Activated naive CD4-positive, alpha-beta T cell (primary cell): ENCODE measurements at places on chromosomes 7 and 10.

GRCh38 chr10:34918776-34919315 lies 103.8 kb upstream of the PARD3 start:
- no peak for DNase-seq

- DNase-seq = no peak
Measured at GRCh38 chr10:35916791-35917190, 274.7 kb upstream of the FZD8 start.

GRCh38 chr10:59374916-59375315 lies 12.6 kb upstream of the FAM13C start:
- DNase-seq = no peak

DNA sequence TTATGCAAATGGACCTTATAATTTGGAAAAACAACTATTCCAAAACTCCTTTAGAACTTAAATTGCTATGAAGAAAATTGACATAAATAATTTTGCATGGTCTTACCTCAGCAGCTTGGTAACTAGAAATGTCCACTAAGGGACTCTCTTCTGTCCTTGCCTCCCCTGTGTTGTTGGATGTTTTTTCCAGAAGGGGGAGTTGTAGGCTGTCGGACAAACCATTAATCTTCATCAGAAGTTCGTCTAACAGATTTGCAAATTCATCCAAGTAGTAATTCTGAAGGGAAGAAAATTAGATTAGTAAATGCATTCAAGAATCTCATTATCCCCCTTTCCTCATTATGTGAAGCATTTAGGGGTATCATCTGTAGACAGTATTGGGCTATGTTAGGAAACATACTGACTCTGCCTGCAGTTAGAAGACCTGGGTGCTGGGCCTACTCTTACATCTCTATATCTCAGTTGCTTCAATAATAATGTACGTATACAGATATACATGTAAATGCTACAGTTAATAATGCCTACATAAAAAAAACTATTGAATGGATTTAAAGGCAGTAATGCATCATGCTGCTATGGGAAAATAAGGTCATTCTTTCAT lies 155.6 kb downstream of the PKD1L1 start:
- DNase-seq = no peak

DNA sequence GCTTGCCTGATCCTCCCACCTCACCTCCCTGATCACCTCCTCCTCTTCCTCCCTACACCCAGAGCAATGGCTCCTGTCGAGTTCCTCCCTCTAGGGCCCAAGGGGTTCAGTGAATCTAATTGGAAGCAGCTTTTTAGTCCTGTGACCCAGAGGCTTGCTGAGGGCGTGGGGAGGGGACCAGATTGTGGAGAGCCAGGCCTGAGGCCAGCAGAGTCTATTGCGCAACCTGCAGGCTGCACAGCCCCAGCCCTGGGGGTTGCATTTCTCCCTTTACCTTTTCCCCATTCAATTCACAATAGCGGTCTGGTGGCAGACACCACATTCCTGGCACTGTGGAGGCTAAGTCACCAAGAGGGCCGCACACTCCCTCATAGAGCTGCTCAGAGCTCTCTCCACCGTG lies 32.5 kb downstream of the GHRHR start:
- DNase-seq = no peak

GRCh38 chr7:36865019-36865418 lies 140.7 kb upstream of the AOAH start:
- DNase-seq = no peak

GRCh38 chr10:132045324-132045723 lies 20.4 kb upstream of the JAKMIP3 start:
- DNase-seq = no peak

DNA sequence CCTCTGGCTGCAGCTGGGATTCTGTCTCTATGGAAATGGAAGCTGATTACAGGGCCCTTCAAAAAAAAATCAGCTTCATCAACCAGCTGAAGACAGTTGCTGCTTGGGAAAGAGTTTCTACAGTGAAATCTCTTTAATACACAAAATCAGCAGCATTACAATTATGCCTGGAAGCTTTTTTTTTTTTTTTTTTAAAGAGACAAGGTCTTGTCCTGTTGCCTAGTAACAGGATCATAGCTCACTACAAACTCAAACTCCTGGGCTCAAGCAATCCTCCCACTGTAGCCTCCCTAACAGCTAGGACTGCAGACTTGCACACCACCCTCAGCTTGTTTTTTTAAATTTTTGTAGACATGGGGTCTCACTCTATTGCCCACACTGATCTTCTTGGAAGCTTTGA lies 94.5 kb downstream of the OR13A1 start:
- DNase-seq = no peak

DNA sequence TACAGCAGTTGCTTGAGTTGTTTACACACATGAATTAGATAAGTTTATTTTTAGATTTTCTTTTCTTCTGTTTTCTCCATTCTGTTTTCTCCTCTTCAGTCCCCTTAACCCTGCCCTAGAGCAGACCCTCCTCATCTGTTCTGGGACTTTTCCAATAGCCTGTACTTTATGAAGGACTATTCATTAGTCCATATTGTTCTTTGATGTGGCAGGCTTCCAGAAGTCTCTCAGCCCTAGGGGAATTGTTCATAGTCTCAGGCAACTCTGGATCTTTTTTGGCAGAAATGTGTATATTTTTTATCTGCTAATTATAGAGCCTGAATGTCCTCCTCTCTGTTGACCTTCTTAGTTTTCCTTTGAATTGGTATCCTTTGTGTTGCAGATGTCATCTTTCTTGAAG lies 25.4 kb downstream of the KAT6B start:
- no peak for DNase-seq

DNA sequence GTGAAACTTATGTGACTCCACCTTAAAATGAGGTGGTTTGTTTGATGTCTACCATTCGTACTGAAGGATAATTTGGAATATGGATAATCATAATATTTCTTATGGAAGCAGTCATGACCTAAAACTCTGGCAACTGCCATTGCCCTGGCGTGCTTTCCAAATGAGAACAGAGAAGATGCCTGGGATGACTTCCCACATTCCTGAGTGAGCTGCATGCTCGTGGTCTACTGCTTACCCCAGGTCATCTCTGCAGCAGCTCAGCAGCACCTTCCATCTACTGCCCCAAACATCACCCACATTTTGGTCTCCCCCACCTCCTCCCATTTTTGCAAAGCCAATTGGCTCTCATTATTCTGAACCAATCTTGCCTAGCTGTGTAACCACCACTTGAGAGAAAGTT lies 40.1 kb downstream of the LYZL1 start:
- no peak for DNase-seq

DNA sequence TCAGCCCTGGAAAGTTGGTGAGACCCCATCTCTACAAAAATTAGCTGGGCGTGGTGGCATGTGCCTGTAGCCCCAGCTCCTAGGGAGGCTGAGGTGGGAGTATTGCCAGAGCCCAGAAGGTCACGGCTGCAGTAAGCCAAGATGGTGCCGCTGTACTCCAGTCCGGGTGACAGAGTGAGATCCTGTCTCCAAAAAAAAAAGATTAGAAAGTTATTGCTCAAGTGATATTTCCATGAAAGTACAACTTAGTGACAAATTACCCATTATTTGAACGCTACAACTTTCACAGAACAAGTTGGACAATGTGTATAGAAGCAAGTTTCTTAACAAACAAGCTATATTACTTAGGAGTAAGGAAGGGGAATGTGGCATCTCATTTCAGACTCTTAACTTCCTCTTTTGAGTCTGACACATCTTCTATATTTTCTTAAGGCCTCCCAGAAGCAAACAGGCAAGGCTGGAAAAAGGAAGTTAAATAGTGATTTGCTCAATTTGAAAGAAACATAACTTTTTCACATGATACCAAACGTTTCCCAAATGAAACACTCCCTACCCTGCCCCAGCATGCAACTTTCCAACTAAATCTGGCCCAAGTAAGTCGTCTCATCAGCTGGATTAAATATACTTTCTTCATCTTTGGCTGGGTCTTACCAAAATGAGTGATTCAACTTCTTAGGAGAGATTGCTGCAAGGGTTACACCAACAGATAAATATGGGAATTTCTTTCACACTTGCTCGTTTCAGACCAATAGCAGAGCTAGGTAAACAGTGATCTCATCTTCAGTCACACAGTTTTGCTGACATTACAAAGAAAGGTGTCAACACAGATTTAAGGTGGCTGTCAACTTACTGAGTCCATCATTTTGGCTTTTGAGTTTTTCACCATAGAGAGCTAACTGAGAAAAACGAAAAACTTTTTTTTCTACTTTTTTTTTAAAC lies 66.3 kb upstream of the KLF6 start:
- DNase-seq = no peak

GRCh38 chr7:5683280-5683670 lies 98.2 kb downstream of the RNF216 start:
- DNase-seq = no peak

DNA sequence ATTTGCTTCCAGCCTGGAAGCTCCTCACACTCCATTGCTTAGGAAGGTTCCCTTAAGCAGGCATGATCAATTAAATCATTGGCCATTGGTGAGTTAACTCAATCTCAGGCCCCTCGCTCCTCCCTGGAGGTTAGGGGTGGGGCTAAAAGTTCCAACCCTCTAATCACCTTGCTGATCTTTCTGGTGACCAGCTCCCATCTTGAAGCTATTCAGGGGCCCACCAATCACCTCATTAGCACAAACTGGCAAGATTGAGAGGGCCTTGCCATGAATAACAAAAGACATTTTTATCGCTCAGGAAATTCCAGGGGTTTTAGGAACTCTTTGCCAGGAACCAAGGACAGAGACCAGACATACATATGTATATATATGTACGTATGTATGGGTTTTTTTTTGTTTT lies 58.4 kb downstream of the AGK start:
- no peak for DNase-seq

DNA sequence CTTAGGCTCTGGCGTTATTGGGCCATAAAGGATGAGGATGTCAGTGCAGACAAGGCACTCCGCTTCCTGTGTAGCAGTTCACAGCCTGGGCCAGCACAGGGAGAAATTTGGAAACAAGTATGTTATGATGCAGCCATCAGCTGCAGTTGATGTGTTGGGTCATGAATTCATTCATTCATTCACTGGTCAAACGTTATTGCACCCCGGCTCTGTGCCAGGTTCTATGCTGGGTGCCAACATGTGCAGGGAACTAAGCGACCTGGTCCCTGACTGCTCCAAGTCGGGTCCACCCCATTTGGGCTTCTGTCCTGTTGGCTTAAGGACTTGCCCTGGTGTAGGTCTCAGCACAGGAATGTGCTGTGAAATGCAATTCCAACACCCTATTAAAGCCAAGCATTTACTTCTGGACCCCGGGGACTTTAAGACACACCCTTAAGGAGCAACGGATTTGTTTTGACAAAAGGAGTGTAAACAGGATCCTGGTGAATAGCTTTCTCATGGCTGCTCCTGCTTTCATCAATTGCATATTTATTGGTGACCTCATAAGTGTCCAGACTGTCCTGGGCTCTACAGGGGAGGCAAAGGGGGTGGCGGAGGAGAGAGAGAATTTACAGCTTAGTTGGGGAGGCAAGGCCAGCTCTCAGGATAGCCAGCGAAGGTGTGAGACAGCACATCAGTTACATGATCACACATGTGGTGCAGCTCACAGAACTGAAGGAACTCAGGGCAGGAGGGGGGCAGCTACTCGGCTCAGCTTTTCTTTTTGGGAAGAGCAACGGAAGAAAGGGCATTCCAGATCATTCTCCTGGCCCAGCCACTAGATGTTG lies 158.6 kb downstream of the GRK5 start:
- DNase-seq = no peak

DNA sequence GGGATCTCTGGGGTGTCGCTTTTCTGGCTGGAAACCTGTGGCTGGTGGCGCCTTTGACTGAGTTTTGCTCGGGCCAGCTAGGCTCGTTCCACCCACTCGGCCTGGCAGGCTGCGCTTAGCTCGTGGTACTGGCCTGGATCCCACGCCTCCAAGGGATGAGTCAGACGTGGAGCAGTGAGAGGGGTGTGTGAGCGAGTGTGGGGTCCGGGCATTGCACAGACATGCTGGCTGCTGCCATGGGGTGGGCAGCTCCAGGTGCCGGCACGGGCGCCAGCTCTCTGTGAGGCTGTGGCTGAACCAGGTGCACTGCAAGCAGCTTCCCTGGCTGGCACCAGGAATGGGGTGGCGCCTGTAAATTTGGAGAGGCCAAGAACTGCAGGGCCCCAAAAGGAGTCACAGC lies 63.1 kb upstream of the CACNA2D1 start:
- no peak for DNase-seq

DNA sequence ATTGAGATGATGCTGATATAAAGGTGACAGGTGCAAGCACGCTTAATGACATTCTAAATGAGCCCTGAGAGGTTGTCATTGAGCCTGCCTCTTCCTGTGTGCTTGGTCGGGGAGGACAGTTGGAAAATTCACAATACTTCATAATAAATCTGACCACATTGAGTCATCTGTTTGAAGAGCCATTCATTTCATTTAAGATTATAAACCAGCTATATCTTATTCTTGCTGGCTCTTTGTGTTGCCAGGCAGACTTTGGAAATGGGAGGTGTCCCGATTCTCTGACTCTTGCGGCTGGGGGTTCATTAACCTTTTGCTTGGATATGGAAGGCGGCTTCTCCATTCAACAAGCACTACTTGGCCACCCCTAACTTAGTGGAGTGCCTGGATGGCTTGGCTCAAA lies 198.2 kb downstream of the FANK1 start:
- no peak for DNase-seq

DNA sequence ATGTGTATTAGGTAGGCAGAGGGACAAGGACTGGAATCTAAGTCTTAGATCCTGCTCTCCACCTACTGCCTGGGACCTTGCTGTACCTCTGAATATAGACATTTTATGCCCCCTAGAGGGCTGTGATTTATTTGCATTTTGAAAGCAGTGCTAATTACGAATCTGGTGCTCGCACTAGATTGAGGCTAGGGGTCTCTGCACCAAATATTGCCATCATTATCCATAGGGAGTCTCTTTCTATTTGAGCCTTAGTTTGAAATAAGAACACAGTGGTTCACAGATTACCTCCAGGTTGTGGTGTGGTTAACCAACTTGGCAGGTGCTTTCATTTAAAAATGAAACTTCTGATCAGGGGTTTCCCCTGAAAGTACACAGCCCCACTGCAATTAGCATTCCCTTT lies 41.8 kb downstream of the CNNM1 start:
- no peak for DNase-seq

DNA sequence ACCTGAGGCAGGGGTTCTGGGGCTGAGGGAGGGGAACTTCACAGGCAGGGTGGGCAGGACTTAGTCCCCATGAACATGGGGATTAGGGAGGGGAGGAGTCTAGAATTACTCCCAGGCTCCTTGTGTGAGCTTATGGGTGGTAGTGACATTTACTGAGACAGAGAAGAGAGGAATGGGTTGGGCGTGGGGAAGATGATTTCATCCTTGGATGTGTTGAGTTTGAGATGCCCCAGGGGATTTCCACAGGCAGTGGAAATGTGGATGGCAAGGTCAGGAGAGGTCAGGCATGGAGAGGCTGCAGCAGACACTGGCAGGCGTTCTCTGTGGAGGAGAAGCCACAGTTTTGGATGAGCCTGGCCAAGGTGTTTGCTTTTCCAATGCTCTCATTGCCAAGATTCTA lies 26.4 kb upstream of the GSDME start:
- no peak for DNase-seq

GRCh38 chr7:32680259-32681173 lies 185.2 kb downstream of the AVL9 start:
- no peak for DNase-seq

GRCh38 chr10:105807935-105808587 lies 1167.0 kb downstream of the SORCS3 start:
- no peak for DNase-seq
